ENCODE measurements at places on chromosomes 16 and 17.

DNA sequence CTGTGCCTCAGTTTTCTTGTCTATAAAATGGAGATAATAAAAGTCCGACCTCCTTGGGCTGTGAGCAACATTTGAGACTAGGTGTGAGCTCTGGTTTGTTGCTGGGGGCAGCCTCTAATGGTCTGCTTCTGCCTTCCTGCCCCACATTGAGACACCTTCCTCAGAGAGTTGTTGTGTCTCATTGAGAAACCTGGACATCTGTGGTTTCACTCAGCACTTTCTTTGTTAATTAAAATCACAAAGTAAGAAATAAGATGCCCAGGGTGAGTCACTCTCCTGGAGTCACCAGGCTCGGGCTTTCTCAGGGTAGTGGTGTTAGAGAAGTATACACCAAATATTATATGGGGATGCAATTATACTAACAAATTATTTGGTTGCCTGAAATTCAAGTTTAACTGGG lies 389.2 kb upstream of the SALL1 start:
- no peak for DNase-seq

GRCh38 chr16:13193721-13194120 lies 292.3 kb downstream of the SHISA9 start:
- DNase-seq: no peak

DNA sequence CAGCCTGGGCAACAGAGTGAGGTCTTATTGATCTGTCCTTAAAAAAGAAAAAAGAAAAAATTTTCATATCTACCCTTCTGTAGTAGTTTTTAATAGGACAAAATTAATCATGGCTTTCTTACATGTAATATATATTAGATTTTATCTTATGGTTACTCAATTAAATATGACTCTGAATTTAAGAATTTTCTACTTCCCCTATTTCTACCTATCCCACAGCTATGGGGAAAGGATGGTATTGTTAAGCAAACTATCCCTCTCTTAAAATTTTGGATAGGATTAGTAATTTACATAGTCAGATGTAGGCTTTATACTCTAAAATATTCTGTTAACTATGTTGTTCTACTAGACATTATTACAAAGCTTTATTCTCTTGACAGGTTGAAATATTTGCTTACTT lies 62.5 kb downstream of the NQO1 start:
- DNase-seq: no peak

DNA sequence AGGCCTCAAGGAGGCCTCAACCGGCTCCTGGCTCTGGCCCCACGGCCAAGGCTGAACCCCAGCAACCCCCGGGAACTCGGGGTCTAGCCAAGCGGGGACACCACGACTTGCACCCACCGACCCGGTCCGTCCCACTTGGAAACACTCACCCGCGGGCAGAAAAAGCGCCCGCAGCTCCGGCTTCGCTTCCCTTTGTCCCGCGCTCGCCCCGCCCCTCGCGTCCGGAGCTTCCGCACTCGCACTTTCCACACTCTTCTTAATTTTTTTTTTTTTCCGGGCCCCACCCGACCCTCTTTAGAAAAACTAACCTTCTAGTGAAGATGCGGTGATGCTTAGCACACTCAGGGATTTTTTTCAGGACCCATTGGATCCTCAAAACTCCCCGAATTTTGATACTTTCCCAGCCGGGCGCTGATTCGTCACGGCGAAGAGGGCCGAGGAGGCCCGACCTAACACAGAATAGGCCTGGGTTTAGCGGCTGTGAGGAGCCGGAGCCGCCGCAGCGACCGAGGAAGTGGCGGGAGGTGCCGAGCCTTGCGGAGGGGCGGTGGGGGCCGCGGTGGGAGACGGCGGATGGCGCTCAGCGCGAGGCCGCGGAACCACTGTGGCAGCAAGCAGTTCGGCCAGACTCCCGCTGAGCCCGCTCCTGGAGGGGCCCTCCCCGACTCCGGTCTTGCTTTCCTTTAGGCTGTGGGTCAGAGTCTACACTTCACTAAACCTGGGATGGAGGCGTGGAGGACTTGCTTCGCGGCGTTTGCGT lies at the start of gene SMARCE1:
Gene SMARCE1, minus strand, starts transcription at position 195 of the 760 bp plus-strand sequence. CDS start 2,016 bp downstream, outside the sequence.
- peak; percentile 10 for DNase-seq

- DNase-seq: no peak
Observed at GRCh38 chr17:67378454-67379250, 1.6 kb downstream of the PITPNC1 start.

DNA sequence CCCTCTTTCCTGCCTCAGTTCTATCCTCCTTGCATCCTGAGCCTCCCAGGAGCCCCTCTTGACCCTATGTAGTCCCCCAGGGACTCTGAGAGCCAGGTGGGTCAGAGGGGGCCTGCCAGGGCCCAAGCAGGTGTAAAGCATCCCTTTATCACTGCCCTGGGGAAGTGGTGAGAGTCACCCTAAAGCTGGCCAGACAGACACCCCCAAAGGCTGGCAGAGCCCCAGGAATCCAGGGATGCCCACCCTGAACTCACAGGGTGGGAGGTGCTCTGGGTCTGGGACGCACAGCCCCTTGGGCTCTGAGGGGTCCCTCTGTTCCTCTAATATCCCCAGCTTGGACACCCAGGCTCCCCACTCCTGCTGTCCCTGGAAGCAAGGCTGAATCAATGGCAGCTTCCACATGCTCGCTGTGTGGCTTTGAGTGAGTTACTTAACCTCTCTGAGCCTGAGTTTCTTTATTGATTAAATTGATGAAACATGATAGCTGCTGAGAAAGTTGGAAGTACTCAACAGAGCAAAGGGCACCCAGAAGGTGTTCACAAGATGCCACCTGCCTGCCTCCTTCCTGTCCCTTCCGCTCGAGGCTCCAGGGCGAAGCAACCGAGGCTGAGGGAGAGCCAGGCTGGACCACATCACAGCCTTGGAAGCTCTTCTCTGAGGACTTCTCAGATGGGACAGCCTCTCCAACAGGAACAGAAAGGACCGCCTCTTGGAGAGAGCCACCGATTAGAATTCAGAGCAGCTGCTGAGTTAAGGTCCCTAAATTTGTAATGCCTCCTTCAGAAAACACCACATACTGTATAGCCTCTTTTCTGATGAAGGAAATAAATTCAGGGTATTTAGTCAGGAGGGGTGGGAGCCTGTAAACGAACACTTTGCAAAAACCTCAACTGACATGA lies 67.1 kb upstream of the DOC2B start:
- DNase-seq: no peak

GRCh38 chr16:30472328-30472942 lies at the start of gene ITGAL:
Gene ITGAL (plus strand): TSS chr16:30472742. CDS start chr16:30472838, 96 bp downstream.
- no peak for DNase-seq

DNA sequence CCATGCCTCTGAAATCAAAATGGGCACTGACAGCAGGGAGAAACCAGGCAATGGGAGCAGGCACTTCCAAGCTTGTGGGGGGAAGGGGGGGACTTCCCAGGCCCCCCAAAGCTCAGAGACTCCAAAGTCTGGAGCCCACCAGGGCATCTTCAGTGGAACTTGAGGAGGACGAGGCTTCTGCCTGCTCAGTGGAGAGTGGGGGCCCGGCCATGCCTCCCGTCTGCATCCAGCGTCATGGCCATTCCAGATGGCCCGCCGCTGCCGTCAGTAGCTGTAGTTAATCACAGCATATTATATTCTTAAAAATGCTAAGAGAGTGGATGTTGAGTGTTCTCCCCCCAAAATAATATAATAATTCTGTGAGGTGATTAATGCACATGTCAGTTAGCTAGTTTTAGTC lies 315.2 kb downstream of the KCNJ2 start:
- no peak for DNase-seq

GRCh38 chr17:38341035-38341721 lies 2.6 kb downstream of the GPR179 start:
- DNase-seq: no peak

DNA sequence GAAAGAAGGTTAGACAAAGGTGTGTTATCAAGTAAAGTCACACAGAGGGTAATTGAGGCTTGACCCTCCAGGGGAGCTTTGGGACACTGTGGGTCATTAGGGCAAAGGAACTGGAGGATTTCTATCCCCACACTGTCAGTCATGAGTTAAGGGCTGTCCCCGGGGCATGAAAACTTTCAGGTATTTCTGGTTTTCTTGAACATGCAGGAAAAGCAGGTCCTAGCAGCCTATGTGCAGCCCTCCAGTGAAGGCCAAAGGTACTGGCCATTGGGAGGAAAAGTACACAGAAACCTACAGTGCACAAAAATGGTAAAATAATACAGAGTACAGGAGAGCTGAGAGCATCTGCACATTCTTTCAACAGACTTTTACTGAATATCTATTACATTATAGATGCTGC lies 44.4 kb upstream of the SCNN1B start:
- no peak for DNase-seq

DNA sequence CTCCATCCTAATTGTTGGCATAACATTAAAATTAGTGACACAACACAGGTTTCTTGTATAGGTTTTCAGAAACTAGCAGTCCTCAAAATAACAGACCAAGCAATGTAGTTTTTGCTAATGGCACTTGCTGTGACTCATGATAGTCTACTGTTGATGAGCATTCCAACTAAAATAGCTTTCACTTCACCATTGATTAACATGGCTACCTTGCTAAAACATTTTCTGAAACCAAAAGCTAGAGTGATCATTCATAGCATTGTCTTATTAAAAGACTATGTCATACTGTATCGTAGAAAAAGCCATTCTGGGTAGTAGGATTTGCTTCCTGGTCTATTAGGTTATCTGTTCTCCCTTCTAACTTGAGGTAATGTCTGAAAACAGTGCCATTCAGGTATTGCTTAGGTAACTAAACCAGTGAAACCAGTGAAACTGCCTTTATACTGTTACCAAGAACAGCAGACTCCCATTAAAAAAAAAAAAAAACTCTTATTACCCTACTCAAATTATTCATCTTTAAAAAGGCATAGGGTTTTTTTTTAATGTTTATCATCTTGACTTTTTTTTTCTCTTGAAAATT lies 2.5 kb upstream of the CLTC start:
- no peak for DNase-seq

GRCh38 chr16:64711596-64711995 lies 410.3 kb downstream of the CDH11 start:
- no peak for DNase-seq

GRCh38 chr17:67746704-67747571 lies 29.2 kb downstream of the NOL11 start:
- DNase-seq: no peak

DNA sequence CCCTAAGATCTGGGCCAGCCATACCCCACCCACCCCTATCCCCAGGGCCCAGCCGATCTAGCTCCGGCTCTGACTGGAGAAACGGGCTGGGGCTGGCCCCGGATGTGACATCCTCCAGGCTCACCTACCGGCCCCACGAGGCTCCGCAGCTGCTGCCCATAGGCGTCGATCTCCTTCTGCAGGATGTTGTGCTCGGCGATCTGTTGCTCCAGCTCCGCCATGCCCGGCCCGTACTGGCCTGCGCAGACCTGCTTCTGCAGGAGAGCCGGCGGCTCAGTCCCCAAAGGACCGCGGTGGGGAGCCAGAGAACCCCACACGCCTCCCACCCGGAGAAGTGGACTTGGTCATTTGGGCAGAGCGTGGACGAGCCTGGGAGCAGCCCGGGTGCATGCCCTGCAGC lies 4.8 kb downstream of the EVPL start:
- DNase-seq: no peak

DNA sequence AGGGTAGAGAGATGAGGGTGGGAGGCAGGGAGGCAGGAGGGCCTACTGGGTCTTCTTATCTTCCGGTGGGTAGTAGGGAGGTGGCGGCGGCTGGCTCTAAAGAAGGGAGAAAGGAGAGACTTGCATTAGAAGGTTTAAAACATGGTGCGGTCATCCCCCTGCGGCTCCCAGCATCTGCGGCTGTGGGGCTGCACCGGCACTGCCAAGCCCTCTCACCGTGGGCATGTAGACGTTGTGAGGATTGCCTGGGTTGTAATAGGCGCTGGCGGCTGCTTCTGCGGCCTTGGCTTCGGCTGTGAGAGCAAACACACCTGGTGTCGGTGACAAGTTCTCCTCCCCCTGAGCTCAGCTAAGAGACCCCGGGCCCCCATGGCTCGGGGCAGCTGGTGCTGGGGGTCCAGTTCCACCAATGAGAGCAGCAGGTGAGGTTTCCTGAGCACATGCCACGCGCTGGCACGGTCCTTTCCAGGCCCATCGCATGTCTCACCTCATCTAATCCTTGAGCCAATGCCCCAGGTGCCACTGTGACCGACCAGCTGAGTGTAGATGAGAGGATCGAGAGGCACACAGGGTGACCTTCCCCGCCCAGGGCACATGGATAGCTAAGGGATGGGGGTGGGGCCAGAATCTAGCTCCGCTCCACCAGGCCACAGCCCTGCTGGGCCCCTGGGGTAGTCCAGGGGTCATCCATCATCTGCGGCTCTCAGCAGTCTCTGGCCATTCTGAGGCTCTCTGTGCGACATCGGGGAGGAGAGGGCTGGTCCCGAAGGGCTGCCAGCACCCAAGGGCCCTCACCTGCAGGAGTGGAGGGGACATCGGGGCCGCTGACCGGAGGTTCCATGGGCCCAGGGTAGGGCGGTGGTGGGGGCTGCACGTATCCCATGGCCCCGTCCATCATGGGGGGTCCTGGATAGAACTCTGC lies 2.7 kb upstream of the UNC13D start:
- DNase-seq: no peak

DNA sequence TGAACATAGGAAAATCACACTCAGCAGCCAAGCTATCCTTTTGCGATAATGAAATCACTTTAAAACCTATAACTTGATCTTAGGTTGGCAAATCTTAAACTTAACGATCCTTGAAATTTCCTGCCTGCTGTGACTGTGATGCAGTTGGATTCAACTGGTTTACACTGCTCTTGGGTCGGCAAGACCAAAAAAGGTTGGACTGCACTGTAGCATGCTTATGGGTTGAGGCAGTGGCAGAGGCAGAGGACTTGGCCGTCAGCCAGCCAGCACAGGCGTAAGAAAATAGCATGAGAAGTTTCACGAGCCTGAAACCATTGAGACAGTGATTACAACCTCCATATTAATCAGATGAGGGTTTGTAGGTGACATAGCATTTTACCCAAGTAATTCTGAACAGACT lies 21.4 kb downstream of the WSB1 start:
- peak; percentile 54 for DNase-seq

GRCh38 chr17:46984892-46985291 lies 5.8 kb upstream of the RPRML start:
- no peak for DNase-seq

DNA sequence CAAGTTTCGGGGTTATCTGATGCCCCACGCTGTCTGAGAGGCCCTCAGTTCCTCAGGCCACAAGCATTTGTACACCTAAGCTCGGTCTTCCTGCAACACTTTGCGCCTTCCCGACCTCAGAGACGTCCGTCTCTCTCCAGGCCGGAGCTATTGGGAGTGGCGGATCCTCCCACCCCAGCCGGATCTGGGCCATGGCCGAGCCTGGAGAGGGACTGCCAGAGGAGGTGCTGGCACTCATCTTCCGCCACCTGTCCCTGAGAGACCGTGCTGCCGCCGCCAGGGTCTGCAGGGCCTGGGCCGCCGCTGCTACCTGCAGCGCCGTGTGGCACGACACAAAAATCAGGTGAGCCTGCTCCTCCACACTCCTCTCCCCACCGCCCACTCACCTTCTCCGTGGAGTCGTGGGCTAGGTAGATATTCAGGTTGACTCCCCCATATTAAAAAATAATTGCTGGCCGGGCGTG lies 1.9 kb downstream of the FBXL8 start:
- DNase-seq: no peak

- no peak for DNase-seq
Observed at GRCh38 chr16:22210854-22211253, 4.8 kb downstream of the EEF2K start.

Measured in BJ (cell line).